ENCODE measurements at places on chromosomes 12 and 14. TPM values are rescaled to one million over a fixed set of nuclear protein-coding genes. Genes with fewer than 3 reads are reported as not detected.

IL31 gene
- total RNA-seq = not detected

OVCH1 gene
- 0.52 TPM for total RNA-seq

KRT79 gene
- not detected for total RNA-seq

FBLN5 gene
- 98.7 TPM for total RNA-seq

PKP2 gene
- total RNA-seq = 2.1 TPM

HECTD1 gene
- total RNA-seq = 160 TPM

PLEKHD1 gene
- 0.08 TPM for total RNA-seq

CPNE6 gene
- not detected for total RNA-seq

STYK1 gene
- total RNA-seq = not detected

TTC7B gene
- total RNA-seq = 43.2 TPM

LRP10 gene
- 182 TPM for total RNA-seq

DNA sequence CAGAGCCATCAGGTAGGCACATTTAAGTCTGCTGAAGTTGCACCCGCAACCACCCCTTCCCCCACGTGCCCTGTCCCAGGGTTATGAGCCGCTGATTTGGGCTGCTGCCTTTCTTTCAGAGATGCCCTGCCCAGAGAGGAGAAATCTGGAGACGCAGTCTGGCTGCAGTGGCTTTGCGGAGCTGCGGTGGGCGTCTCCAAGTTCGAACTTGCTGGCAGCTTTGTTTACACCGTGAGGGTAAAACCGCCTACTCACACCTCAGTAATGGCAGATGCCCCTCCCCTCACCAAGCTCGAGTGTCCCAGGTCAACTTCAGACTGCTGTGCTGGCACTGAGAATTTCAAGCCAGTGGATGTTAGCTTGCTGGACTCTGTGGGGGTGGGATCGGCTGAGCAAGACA lies 14.7 kb downstream of the PTCSC3 start:
- no peak for DNase-seq

DNA sequence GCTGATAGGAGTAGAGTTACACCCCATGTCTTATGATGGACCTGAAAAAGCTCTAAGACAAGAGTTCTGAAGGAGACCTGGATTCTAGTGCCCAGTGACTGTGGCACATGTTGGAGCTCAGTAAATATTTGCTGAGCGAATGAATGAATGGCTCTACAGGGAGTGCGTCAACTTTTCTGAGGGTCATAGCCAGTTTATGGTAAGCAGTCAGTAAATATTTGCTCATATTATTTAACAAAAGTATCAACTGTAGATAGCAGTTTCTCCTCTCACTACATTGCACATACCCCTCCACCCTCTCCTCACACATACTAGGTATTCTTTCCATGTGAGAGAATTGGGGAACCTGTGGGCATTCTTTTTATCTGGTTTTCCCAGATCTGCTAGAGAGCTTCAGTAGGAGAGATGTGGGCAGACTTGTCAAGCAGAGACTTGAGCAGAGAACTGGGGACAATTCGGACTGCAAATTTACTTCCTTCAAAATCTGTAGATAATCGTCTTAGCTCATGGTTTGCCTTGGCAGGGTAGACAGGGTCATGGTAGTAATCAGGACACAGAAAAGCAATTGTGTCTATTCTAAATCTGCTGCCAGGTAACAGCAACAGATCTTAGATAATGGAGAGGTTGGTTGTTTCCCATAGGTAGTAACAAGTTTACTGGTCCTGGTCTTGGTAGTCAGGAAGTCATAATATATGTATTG lies 5.7 kb downstream of the SLC4A8 start:
- no peak for DNase-seq

DNA sequence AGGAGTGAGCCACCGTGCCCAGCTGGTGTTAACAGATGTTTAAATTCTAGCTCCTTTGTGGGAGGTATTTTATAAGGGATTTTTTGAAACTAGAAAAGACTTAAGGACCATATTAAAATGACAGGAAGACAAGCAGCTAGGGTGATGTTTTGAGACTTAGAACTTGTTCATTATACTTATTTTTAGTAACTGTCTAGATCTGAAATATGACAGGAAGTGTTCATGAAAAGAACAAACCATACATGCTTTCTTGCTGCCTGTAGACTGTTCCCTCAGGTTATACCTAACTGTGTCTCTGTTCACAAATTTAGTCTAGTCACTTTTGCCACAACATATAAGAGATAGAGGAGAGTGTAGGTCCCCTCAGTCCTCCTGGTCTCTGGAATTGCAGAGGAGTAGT lies 36.9 kb upstream of the KCNH3 start:
- no peak for DNase-seq

DNA sequence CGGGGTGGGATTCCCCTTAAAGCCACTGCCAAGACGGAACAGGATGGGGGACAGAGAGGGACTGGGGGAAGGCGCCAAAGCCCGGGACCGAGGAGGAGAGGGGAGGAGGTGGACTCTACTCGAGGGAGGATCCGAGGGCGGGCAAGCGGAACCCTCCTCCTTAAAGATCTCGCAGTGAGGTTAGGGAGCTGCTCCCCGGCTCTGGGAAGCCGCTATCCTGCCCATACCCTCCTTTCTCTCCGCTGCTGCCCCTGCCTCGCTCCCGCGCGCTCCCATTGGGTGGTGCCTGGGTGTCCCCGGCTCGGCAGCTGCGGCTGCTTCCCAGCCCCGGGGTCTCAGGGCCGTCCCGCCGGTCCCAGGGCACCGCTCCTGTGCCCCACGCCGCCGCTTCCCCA lies 16.4 kb downstream of the KRT18 start:
- no peak for DNase-seq

- no peak for DNase-seq
Measured at GRCh38 chr12:58967561-58967960, 47.3 kb upstream of the LRIG3 start.

DNA sequence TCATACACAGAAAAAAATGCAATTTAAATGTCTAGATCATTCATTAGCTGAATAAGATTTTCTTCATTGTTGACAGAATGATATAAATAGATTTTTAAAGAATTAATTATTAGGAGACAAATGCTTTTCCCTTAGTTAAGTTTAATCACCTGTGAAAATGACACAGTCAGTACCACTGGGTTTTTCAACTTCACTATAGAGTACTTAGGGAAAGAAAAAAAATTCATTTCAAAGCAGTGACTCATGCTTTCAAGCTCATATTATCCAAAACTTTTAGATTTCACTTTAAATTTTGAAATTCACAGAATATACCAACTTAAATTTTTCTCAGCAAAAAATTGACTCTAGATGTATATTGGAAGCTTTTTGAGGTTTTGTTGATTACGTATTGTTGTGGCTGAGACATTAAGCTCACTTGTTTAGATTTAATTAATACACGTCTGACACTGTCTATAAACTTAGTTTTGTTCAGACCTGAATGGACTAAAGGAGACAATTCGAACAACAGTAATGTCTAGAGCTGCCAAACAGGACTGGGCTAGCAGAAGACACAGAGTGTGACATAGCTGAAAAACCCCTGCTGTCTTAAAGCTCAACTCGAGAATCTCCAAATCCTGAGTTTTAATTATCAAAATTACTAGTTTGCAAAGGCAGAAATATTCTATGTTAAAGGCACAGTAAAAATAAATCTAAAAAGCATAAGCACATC lies 1.6 kb downstream of the MGAT4C start:
- DNase-seq = no peak

GRCh38 chr12:113302886-113303640 lies 31.8 kb downstream of the SLC8B1 start:
- DNase-seq = no peak

DNA sequence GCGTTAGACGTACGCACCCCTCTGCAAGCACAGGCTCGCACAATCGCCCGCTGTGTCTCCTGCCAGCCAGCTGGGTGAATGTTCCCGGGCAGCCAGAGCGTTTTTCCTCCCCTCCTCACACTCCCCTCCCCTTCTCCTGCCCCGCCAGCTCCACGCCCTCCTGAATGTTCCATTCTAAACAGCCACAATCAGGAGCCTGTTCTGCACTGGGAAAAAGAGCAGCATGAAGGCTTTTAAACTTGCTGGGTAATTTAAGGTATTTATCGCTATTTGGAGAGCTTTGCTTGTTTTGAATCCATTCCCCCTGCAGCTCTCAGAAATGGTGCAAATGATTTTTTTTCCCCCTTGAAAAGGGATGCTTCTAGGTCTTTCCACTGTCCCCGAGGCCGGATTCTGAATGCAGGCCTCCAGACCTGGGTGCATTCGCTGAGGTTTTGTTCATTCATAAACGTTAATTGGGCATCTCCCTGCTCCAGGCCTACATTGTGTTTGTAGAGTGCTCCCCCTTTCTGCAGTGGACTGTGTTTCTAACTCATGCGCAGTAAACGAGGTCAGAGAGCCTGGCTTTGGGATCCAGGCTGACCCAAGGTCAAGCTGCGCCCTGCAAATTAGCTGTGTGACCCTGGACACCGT lies 212.5 kb downstream of the CHST11 start:
- no peak for DNase-seq

GRCh38 chr12:659090-659683 lies 4.1 kb downstream of the NINJ2 start:
- no peak for DNase-seq

DNA sequence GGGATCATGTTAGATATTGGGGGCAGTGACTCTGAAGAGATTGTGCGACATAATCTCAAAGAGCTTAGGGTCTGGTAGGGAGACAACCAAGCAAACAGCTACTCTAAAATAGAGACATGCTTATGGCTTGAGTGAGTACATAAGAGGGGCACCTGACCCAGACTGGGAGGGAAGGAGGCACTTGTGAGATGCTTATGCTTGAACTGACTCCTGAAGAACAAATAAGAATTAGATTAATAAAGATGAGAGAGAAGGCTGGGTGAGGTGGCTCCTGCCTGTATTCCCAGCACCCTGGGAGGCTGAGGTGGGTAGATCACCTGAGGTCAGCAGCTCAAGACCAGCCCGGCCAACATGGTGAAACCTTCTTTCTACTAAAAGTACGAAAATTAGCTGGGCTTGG lies 19.1 kb downstream of the TMTC2 start:
- no peak for DNase-seq

DNA sequence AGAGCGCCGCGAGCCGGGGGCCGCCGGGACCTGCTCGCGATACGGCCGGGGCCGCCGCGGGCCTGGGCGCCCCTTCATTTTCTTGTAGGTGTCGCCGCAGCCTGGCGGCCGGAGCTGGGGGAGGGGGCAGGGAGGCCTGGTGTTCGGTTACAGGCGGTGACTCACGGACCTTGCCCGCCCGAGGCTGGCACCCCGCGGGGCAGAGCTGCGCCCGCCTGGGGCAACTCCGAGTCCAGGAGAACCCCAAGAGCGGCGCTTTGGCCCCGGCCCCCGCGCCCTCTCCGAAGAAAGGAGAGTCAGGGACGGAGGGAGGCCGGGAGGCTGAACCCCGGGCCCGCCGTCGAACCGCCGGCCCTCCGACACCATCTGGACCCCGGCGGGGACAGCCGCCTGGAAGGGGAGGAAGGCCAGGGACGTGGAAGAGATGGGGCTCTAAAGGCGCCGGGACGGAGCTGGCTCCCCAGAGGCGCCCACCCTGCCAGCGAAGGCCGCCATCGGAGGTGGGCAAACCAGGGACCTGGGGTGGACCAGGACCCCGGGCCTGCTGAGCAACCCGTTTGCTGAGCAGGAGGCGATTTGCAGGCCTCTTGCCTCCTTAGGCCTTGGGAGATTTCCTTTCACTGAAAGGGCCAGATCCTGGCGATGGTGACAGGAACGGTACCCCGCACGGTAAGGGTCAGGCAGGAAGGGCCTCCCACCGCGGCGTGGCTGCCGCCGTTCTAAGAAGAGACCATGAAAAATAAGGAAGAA lies 843 bp upstream of the NUAK1 start:
- DNase-seq = peak; percentile 94

DNA sequence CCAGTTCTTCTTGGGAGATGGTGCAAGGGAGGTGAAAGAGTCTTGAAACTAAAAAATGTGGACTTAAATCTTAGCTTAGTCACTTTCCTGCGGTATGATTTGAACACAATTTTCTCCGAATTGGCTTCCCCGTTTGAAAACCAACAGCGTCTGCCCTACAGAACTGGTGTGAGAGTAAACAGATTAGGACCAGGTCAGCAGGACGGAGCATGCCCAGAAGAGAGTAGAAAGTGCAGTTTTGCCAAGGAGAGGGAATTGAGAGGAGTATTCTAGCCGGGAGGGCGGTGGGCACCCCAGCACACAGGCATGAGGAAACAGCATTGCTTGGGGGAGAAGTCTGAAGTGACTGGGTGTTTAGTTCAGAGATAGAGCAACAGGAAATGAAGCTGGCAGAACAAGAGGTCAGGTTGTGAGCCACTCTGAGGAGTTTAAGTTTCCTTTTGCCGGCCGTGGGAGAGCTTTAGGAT lies 927.1 kb downstream of the VRK1 start:
- DNase-seq = no peak

- DNase-seq = no peak
Measured at GRCh38 chr12:8088574-8088973, 6.5 kb downstream of the NECAP1 start.

DNA sequence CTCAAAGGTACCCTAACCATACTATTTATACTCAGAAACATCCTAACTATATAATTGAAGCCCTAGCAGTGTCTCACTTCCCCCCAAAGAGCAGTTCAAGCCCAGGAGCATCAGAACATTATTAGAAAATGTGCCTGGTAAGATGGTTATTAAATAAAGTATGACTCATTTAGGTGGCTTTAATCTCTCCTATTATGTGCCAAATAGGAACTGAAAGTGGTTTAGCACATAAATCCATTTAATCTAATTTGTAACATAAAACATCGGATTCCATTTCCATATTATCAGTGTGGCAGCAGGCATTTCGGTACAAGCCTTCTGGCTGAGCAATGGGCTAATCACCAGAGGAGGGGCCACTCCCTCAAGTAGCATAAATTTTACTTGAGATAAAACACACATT lies 395.2 kb upstream of the TMTC1 start:
- no peak for DNase-seq

- DNase-seq = no peak
Measured at GRCh38 chr14:78401866-78402265, 231.7 kb downstream of the NRXN3 start.

GRCh38 chr14:87754520-87755223 lies 238.3 kb downstream of the GALC start:
- DNase-seq = no peak

DNA sequence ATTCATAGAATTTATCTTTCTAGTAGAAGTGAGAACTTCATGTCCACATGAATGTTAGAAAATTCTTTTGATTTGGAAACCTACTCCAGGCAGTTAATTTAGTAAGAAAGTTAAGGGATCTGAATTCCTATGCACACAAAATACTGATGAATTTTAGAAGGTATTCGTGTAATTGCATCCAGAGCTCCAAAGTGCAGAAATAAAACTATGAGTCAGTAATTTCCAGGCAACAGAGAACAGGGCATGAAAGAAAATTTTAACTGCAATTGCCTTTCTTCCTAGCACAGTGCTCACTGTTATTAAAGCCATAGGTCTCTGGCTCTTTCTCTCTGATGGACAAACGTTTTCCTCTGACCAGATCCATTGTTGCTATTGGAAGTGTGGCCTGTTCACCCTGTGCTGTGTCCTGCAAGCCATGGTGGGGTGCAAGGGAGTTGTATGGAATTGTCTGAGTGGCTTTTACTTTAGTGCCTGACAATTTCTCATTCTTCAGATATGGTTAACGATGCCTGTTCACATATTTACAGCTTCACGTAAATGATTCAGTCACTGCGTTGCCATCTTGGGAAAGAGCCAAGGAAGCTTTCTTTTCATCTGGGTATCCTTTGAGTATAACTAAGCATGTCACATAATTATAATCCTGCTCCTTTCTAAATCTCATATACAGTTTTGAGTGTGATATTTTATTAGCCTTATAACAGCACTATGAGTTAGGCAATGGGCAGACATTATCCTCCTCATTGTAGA lies 145.1 kb downstream of the ACSS3 start:
- no peak for DNase-seq

Data from osteocyte (in vitro differentiated cells).